ENCODE measurements at places on chromosomes 2 and 18. TPM values are rescaled to one million over a fixed set of nuclear protein-coding genes. Genes with fewer than 3 reads are reported as not detected.

- no peak for DNase-seq
Observed at GRCh38 chr18:13112982-13113381, 105.6 kb upstream of the LDLRAD4 start.

GRCh38 chr18:8247700-8248099 lies 361.5 kb upstream of the RAB12 start:
- DNase-seq: no peak

GRCh38 chr2:161947406-161947805 lies 126.6 kb downstream of the DPP4 start:
- DNase-seq: no peak

DNA sequence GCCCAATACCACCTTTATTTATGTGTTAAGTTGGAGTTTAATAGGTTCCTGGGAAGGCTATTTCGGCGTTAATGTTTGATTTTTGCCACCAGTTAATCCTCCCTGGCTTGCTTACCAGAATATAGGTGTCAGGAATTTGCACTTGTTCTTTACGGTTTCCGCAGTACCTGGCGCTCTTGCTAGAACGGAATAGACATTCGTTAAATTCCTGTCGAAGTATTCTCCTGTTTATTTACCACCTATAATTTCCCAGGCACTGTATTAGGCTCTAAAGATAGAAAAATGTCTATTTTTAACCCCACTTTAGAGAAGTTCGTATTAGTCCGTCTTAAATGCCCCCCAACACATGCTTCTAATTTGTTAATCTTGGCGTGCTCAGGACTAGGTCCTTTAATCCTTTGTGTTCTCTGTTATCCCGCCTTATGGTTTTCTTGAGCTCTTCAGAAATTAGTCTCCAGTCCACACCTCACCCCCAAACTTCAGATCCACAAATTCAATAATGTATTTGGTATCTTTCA lies 575 bp downstream of the CCDC150 start:
- DNase-seq: no peak

GRCh38 chr18:9814431-9814830 lies 71.3 kb upstream of the TXNDC2 start:
- DNase-seq: no peak

DNA sequence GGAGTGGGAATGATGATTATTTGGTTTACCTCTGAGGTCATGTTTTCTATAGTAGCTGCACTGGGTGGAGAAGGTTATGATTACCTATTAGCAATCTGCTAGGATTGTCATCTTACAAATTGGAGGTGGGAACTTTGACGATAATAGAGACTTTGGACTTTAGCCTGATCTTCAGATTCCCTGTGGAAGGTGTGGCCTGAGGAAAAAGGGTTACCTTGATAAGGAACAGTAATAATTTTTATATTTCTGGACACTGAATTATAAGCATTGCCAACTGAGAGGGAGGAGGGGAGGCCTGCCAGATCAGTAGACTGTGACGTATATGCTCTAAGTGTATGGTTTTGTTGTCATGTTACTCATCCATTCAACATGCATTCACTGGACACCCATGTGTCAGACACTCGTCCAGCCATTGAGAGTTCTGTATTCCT lies 183.4 kb upstream of the FOSL2 start:
- no peak for DNase-seq

DNA sequence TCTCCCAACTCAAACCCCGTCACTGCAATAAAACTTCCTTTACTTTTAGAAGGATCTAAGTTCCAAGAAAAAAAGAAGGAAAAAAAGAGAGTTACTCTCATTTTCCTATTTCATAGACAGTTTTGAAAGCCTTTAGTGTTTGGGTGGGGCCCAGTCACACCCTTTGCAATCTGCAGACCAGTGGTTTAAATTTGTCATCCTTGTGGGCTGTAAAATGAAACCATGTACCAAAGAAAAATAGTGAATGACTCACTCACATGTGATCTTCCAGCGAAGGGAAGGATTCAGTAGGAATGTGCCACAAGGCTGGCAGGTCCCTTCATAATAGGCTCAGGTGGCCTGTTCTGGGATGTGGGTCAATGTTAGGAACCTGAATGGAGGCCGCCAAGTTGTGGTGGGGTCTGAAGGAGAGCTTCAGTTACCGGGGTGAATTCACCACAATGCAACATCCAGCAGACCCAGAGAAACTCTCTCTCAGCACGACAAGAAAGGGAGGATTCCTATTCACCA lies 28.3 kb downstream of the ANXA4 start:
- no peak for DNase-seq

GRCh38 chr2:207720517-207721187 lies 9.2 kb downstream of the CCNYL1 start:
- no peak for DNase-seq

- DNase-seq: no peak
Observed at GRCh38 chr2:27965841-27966240, 75.3 kb downstream of the BABAM2 start.

DNA sequence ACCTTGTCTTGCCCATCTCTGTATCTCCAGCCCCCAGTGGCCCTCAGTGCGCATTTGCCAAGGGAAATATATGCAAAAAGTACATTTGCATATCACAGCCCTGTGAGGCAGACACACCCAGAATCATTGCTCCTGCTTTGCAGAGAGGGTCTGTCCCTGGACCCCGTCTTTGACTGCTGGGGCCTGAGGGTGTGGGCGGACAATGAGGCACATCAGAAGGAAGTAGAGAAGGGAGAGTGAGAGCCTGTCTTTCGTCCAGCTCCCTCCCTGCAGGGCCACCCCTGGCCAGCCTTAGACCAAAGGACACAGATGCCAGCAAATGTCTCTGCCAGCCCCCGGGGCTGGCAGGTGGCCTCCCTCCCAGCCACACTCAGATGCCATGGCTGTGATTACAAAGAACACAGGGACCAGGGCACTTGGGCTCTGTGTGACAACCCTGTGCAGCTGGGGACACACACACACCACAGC lies 516.2 kb upstream of the MYT1L start:
- DNase-seq: no peak

DNA sequence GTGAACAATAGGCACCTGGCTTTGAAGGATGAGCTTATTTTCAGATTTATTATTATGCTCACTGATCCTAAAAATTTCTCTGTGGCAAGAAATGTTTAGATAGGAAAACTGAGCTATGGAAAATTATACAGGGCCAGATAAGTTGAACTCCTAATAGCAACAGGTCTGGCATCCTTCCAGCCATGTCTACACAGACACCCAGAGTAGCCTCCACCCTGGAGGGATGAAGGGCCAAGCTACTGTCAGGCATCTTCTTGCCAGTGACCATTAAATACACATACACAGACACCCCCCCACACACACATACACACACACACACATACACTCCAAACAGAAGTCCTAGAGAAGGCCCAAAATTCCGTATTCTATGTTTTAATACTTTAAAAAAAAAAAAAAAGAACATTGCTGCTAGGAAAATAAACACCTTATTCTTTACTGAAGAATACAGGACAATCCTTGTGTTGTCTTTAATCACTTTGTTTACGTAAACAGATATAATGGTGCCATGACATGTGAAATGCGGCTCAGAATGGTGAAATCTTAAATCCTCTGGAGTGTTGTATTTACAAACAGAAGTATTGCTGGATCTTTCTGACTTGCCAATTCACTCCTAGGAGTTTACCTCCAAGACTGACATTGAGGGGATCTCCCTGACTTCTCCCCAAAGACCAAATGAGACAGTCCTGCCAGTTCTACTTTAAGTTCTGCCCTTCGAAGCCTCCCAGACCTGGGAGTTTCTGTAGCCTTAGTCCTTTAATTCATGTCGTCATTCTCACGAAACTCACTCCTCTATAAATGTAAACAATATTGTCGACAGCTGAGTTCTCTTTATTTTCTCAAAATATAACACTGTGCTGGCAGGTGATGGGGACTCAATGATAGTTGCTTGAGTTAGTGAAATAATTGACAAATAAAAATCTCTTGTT lies 163.1 kb downstream of the ANTXR1 start:
- DNase-seq: no peak

DNA sequence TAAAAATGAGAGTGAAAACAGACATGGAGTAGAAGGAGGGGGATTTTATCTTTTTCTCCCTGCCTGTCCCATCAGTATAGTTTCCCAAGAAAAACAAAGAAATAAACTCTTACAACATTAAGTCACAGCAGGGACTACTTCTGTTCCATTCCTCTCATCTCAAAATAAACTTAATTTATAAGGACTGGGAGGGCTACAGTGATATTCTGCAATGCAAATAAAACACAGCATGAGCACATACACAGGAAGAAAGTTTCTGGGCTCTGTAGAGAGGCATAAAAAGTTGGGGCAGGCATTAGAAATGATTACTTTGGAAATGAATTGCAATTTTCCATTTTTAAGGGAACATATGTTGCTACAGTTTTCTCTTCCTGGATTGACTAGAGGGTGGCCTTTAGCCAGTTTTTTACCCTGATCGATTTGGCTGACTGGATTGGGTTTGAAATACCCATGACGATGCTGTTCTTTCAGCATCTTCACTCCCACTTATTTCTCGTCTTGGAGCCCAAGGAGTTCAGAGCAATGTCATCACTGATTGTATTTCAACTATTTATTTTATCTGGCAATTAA lies 157.1 kb downstream of the ACTR3 start:
- no peak for DNase-seq

DNA sequence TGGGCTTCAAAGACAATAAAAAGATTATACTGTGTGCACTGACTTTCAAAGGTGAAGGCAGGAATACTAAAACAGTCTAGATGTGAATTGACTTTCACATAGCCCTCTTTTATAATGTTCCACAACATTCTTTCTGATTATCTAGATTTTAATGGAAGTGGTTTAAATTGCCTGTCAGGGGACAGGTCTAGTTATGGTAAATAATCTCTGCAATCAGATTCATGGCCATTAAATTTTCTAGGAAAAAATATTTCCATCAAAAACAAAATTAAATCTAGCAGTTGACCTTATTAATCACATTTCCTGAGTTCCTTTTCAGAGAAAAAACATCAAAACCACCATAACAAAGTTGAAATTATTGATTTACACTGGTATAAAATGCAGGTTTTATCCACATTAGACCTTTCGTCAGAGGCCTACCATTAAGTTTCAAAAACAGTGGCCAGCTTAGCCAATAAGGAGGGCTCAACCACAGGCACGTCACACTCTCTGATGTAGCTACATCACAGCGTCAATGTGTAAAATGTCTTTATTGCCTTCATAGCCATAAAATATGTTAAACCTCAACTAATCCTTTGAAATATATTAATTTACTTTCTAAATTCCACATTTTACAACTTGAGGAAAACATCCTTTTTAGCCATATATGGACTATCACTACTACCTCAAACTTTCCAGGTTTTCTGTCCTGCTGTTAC lies 79.4 kb downstream of the NOL10 start:
- DNase-seq: no peak

DNA sequence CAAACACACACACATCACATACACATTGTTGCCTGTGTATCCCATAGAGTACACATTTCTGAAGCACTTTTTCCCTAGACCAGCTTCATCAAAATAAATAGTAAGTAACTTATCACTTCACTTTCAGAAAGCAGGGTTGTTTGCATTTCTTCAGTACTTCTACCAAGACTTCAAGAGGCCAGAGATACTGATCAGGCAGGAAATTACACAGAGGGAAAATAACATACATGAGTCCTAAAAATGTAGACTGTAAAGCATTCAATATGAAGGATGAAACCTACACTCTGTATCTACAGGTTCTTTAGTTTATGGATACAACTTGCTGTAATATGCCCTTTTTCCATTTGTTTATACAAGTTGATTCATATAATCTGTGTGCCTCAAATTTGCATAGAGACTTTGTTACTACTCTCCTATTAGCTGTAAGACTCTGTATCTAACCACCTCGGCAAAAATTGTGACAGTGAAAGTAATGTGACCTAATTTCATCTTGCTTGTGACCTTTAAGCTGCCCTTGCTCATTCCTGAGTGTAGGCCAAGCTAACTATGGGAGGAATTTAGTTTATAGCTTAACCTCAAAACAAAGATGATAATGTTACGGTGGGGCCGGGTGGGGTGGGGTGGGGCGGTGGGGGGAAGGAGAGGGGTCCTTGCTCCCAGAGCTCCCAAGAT lies 228.9 kb upstream of the SPOPL start:
- DNase-seq: no peak

DNA sequence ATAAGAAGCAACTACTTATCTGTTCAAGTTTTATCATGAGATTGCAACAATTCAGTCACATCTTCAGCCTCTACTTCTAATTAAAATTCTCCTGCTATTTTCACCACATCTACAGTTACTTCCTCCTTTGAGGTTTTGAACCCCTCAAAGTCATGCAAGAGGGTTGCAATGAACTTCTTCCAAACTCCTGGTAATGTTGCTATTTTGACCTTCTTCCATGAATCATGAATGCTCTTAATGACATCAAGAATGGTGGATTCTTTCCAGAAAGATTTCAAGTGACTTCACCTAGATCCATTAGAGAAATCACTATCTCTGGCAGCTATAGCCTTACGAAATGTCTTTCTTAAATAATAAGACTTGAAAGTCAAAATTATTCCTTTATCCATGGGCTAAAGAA lies 1052.8 kb upstream of the NRXN1 start:
- no peak for DNase-seq

DNA sequence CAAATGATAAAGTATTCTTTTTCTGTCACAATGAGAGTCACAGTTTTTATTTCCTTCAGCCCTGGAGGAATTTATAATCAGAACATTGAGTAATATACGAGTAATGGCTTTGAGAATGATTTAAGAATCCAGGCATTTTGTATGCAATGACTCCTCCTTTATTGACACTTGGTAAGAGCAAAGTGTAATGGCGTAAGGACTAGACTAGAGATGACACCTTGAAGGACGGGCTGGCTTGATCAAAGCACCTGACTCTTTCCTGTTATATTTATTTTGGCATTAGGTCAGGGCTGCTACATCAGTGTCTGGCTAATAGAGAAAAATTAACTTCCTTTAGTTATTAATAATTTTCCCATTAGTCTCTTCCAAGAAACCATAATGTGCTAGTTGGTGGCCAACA lies 482.4 kb upstream of the GCFC2 start:
- DNase-seq: no peak

DNA sequence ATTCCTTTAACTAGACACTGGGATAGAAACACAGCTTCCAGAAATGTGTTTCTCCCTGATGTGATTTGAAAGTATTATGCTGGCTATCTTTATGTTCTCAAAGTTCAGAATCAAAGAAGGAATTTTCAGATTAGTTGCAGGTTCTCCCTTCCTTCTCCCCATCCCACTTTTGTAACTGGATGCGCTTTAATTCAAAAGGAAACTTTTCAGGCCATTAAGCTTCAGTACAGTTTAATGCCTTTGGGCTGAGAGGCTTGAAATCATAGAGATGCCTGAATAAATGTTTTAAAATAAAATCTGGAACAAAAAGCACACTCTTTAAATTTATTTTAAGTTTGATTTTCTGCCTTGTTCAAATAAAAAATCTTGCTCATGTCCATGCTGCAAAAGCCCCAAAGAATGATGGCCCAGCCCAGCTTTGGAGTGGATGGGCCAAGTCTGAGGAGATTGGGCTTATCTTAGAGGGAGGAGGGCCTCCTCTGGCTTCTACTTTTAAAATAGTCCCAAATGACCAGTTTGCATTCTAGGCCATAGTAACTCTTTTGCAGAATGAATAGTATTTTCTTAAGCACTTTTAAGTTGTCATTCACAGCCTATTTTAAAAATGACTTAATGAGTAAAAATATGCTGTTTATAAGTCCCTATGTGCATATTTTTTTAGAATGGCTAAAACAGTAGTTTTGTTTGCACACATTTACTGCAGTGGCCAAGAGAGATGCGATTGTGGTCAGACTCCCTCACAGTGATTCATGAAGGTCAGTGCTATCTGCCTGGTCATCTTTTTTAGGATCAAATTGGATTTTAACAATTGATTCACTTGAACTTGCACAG lies 129.2 kb downstream of the MTX2 start:
- DNase-seq: no peak

Gene PIKFYVE
- total RNA-seq: 55.9 TPM

Gene RHBDD1
- 19.5 TPM for total RNA-seq

Gene CDH20
- total RNA-seq: 1.9 TPM

Gene NT5C1B
- total RNA-seq: not detected

Gene VWC2L
- not detected for total RNA-seq

Gene SULT6B1
- total RNA-seq: not detected

Gene ZBTB7C
- 50.6 TPM for total RNA-seq

Data from suprapubic skin (tissue), 4 donors.